ENCODE measurements at places on chromosomes 5 and 9. TPM values are rescaled to one million over a fixed set of nuclear protein-coding genes. Genes with fewer than 3 reads are reported as not detected.

GRCh38 chr5:7682379-7682778 lies 168.6 kb downstream of the CFAP90 start:
- H3K27ac ChIP-seq, result peak overlapping the region; percentile 37
- no peak for DNase-seq
- no peak overlapping the region for H3K4me3 ChIP-seq

- no peaks in the 10 kb centered on the region for H3K4me1 ChIP-seq
- H3K36me3 ChIP-seq, result no peaks in the 10 kb centered on the region
- DNase-seq, result no peak
- no peaks in the 10 kb centered on the region for H3K27me3 ChIP-seq
- no peak overlapping the region for H3K4me3 ChIP-seq
Measured at GRCh38 chr5:34868791-34869190, 29.8 kb downstream of the TTC23L start.

- no peaks in the 10 kb centered on the region for H3K27me3 ChIP-seq
- H3K4me3 ChIP-seq, result no peak overlapping the region
- no peaks in the 10 kb centered on the region for H3K4me1 ChIP-seq
- H3K27ac ChIP-seq, result no peak overlapping the region
- DNase-seq, result no peak
Measured at GRCh38 chr5:179401-179800, 11.9 kb upstream of the LRRC14B start.

DNA sequence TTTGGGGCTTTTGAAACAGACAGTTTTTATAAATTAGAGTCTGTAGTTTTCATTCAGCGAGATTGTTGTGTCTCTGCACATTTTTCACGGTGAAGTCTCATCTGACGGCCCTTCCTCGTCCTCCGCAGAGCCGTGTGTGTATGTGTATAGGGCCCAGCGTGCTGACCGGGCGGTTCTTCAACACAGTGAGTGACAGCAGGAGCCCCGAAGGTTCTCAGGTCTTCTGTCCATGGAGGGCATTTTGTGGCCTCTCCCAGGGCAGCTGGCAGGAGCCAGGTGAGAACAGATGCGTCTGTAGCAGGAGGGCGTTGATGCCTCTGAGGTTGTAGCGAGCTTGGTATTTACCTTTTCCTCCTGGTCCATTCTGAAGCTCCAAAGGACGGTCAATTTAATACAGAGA lies 116.0 kb upstream of the LPCAT1 start:
- no peak overlapping the region for H3K4me3 ChIP-seq
- peaks cover 21% of the 10 kb centered on the region for H3K27me3 ChIP-seq
- DNase-seq, result no peak
- H3K4me1 ChIP-seq, result no peaks in the 10 kb centered on the region
- no peak overlapping the region for H3K27ac ChIP-seq

SPATA31C1 gene
- not detected for total RNA-seq

COL15A1 gene
- 4.6 TPM for total RNA-seq

NKD2 gene
- not detected for total RNA-seq

DOCK8 gene
- total RNA-seq, result 11.2 TPM

TMEM203 gene
- total RNA-seq, result 42.1 TPM
